ENCODE measurements at places on chromosomes 2 and 18.
A peak's percentile ranks its signal among the peaks of the same experiment; 100 is the strongest.

DNA sequence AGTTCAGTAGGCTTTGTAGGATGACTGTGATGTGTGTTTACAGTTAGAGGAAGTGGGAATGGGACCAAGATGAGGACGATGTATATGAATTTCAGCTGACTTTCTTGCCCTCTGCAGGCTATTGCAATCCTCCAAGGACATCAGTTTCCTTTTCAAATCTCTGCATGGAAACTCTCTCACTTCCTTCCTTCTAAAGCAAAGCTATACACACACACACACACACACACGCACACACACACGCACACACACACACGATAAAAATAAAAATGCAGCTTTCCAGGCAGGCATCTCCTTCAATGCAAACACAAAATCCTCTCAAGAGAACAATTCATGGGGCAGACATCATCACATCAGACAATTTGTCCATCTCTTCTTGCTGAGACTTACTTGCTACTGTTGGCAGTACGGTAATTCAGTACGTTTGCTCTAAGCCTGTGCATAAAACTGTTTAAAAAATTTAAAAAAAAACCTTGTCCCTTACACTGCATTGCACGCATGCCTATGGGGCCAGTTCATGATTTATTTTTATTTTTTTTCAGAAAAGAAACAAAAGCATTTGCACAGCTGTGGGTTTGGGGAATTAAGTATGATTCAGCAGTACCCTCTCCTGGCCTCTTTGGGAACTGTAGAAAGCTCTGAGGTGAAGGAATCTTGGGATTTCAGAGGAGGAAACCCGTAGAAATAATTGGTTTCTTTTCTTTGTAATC lies 27.1 kb upstream of the ICOS start:
- DNase-seq, result no peak

DNA sequence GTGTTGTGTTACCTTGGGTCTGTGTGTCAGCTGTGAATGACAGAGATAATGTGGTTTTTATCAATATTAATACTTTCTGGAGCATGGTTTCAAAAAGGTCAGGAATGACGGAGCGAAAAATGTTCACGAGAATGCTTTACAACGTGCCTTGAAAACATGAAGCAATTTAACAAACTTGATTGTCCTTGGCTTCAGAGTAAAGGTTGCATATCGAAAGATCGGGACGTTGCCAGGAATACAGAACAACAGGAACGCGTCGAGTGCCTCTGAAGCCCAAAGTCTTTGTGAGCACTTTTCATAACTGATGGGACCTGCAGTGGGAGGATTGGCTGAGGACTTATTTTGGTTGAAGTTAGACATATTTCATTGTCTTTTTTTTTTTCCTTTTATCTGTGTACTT lies 206.1 kb downstream of the ZNF407 start:
- DNase-seq, result no peak

- no peak for DNase-seq
Observed at GRCh38 chr2:225090746-225091145, 48.5 kb upstream of the DOCK10 start.

- no peak for DNase-seq
Observed at GRCh38 chr2:238397356-238397755, 29.4 kb upstream of the ASB1 start.

- DNase-seq, result no peak
Observed at GRCh38 chr2:2777876-2778275, 446.8 kb upstream of the MYT1L start.

- DNase-seq, result peak; percentile 3
Observed at GRCh38 chr2:98086491-98087446, at the start of gene VWA3B. VWA3B (plus strand) TSS chr2:98087167; CDS start chr2:98093093, 5,926 bp downstream.

GRCh38 chr2:238370823-238371372 lies 50.6 kb downstream of the TRAF3IP1 start:
- DNase-seq, result peak; percentile 18

- no peak for DNase-seq
Observed at GRCh38 chr18:43620936-43621335, 343.6 kb upstream of the SYT4 start.

GRCh38 chr2:234947556-234947955 lies 4.3 kb upstream of the SH3BP4 start:
- DNase-seq, result no peak

GRCh38 chr2:204228169-204228886 lies 291.8 kb downstream of the ICOS start:
- DNase-seq, result no peak

DNA sequence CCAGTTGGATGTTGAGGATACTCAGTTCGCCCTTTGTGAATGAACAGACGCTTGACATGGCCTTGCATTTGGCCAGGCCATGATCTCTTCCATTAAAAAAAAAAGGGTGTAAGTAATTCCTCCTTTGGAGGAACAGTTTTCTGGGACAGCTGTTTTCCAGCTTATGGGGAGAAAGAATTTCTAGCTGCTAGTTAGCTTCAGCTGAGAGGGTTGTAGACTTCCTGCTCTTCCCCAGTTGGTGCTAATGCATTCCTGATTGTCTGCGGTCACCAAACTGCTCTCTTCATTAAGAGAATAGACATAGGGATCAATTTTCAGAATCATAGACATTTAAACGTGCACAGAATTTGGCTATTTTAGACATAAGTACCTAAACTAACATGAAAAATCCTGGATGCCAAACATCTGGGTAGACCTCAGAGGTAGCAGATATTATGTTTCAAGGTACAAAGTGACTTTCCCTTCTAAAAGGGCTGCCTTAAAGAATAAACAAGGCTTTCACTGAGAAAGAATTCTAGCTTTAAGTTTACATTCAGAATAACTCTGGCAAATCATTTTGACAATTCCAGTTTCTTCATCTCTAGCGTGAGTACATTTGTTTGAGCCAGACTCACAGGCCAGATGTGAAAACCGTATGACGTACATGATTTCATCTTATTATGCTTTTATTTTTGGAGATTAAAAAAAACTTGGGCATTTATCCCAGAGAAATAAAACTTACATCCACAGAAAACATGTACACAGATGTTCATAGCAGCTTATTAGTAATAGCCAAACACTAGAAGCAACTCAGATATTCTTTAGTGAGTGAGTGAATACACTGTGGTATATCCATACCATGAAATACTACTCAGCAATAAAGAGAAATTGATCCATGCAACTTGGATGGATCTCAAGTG lies 71.2 kb downstream of the MAIP1 start:
- no peak for DNase-seq

Data from activated CD8-positive, alpha-beta memory T cell treated with anti-CD3 and anti-CD28 coated beads for 1 hour (primary cell).